Stimulated activated naive CD8-positive, alpha-beta T cell treated with anti-CD3 and anti-CD28 coated beads, Interleukin-15, Interleukin-2, amounts not matched to agents 100 U/mL and 50 U/mL, for 24 hours (primary cell): ENCODE measurements at places on chromosomes 4 and X.
A peak's percentile ranks its signal among the peaks of the same experiment; 100 is the strongest.

DNA sequence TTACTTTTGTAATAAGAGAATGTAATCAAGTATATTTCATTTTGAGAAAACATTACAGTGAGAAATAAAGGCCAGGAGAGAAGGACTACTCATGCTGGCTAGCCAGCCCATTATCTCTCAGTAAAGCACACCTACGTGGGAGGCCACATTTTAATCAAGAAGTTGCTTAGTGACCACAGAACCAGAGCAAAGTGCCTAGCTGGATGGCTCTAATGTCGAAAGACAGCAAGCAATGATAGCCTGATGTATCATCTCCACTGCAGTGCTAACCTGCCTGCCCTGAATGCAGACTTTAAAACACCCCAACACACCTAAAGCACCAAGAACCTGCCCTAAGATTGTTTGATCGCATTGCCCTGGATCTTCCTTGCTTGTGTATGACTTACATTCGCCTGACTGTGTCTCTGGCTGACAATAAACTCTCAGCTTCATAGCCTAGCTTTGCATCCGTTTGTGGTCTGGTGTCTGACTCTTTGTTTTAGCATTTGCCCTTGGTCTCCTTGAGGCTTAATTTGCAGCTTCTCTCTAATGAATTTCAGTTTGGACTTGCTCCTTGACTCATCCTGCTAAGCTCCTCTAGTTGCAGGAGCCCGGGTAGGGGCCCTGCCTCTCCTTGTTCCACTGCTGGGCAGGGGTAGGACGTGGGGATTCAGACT lies 31.4 kb upstream of the SOWAHD start:
- DNase-seq: no peak

DNA sequence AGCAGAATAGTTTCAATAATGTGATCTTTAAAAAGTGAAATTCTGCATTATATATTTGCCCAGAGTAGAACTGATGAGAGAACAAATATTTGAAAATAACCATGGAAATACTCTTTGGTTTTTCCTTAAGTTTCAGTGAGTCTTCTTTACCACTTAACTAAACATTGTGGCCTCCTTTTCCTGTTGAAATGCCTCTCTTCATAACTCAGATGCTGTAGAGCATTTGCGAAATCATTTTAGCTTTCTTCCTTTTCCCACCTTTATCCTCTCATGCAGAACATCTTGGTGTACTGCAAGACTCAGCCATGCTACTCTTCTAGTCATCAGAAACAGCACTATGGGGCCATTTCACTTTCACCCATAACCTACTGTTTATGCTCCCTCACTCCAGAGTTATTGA lies 48.2 kb downstream of the CASK start:
- DNase-seq: no peak

DNA sequence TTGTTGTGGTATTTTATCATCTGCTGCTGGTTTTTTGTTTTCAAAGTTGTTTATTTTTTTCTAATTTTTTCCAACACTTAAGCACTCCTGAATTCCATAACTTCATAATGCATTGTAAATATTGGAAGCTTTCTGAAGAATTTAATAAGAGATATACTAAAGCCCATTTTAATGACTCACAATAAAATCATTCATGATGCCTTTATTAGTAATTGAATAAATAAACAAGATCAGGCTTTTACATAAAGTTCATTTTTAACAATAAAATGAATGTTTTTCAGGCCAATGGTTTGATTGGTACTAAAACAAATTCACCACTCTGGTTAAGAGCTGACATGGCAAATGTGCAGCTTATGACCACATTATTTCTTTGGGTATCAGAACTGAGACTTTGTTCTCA lies 408.2 kb upstream of the SMIM31 start:
- no peak for DNase-seq

DNA sequence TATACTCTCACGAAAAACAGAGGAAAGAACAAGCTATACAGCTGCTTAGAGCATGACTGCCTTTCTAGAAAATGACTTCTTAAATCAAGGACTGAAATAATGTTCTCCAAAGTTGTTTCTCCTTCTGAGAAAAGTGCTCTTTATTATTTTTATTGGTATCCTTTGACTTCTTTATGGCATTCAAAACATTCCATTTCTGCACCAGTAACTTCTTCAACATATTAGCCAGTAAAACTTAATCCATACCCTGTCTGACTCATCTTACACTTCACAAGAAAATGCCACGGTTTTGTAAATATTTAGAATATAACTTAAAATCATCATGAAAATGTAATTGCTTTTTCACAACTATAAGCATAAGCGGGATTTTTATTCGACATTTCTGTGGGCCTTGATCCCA lies 180.4 kb downstream of the NR3C2 start:
- DNase-seq: no peak

GRCh38 chrX:15915959-15916703 lies 61.5 kb upstream of the AP1S2 start:
- DNase-seq: no peak

DNA sequence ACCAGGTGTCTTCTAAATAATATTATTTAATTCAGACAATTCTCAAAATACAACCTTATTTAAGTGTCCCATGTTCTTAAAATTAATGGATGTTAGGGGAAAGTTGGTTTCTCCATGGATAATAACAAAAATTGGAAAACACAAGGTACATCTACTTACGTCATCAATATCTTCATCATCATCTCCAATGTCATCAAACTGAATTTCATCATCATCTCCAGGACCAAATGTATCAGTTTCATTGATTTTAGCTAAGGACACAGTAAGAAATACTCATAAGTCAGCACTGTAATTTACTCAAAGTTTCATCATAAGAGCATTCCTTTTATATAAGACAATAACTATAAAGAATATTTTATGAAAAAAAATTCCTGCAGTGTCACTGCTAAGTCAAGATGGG lies 11.3 kb downstream of the EIF1AX start:
- no peak for DNase-seq

- no peak for DNase-seq
Observed at GRCh38 chrX:118126286-118126685, 9.7 kb upstream of the KLHL13 start.

GRCh38 chrX:107654872-107655761 lies 26.8 kb downstream of the PRPS1 start:
- DNase-seq: peak; percentile 71
